8988T (cell line): ENCODE measurements at places on chromosomes 7 and 10.

DNA sequence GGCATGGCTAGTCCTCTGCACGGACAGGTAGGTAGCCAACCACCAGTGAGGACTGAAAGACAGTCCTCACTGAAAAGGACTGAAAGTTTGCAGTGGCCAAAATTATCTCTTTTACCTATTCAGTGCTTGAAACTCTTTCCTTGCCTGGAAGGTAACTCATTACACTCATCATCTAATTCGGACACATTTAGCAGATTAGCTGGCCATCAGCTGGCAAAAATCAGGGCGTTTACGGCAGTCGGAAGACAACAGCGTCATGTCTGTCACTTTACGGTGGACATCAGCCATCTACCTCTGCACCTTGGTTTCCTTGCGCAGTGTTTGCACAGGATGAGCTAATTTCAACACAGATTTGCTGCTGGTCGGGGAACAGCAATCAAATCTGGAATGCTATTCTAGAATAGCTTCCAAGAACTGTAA is 740 bp downstream of the ANXA7 start:
- DNase-seq, result no peak

DNA sequence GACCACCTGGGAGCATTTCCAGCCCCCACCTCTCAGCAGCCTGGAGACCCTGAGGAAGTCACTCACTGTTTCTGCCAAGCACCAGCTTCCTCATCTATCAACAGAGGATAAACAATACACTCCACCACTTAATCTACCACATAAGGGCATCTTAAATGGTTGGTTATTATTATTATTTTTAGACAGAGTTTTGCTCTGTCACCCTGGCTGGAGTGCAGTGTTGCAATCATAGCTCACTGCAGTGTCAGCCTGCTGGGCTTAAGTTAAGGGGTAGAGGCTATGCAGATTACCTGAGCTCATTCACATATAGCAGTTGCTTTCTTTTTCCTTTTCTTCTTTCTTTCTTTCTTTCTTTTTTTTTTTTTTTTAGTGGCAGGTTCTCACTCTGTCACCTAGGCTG is 59.5 kb upstream of the ELN start:
- no peak for DNase-seq

DNA sequence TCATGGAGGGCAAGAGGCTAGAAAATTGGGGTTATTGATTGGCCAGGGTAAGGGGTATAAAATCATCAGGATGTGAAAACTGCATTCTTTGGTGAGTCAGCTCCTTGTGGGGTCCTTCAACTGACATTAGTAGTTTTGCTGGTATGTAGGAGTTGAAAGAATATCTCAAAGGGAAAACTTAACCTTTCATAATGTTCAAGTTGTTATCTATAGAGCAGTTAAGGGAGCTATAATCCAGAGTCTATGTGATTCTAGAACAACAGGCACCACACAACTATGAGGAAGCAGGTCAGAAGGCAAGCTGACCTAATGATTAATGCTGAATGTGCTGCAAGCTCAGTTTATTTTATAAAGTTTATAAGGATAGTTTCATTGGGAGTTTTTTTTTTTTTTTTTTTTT is 13.7 kb downstream of the PRPS1L1 start:
- DNase-seq, result no peak

DNA sequence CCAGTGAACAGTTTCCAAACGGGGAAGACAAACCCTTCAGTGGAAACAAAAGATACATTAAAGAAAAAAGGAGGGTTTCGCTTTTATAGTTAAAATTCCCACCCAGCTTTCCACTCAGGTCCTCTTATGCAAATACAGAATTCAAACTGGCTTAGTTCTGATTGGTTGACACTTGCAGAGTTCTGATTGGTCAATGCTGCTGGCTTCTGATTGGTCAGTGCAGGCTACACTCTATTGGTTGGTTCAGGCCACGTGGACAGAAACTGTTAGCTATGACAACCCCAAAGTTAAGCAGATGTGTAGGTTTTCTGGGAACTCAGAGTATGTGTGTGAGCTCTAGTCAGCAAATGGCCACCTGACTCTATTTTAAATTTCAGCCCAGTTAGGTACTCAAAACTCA is 80.0 kb downstream of the FBXL13 start:
- no peak for DNase-seq

DNA sequence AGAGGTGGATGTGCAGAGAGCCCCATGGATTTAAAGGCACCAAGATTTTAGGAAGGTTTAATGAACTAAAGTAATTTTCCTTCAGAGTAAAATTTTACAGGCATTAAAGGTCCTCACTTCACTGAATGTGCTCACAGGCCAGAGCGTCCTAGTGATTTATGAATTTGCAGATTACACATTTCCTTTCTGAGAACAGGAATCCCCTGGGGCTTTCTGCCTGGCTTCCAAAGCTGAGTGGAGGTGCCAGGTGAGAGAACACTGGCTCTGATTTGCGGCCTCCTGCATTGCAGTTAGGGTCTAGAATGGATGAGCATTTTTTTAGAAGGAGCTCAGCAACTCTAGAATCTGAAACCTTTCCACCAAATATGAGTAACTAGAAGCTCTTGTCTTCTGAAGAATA is 194.3 kb downstream of the SORCS3 start:
- DNase-seq, result no peak

- peak; percentile 98 for DNase-seq
Observed at GRCh38 chr10:96831867-96832720, at the start of gene LCOR. Gene LCOR (plus strand): TSS chr10:96832298. CDS start chr10:96949058, 116,760 bp downstream.

DNA sequence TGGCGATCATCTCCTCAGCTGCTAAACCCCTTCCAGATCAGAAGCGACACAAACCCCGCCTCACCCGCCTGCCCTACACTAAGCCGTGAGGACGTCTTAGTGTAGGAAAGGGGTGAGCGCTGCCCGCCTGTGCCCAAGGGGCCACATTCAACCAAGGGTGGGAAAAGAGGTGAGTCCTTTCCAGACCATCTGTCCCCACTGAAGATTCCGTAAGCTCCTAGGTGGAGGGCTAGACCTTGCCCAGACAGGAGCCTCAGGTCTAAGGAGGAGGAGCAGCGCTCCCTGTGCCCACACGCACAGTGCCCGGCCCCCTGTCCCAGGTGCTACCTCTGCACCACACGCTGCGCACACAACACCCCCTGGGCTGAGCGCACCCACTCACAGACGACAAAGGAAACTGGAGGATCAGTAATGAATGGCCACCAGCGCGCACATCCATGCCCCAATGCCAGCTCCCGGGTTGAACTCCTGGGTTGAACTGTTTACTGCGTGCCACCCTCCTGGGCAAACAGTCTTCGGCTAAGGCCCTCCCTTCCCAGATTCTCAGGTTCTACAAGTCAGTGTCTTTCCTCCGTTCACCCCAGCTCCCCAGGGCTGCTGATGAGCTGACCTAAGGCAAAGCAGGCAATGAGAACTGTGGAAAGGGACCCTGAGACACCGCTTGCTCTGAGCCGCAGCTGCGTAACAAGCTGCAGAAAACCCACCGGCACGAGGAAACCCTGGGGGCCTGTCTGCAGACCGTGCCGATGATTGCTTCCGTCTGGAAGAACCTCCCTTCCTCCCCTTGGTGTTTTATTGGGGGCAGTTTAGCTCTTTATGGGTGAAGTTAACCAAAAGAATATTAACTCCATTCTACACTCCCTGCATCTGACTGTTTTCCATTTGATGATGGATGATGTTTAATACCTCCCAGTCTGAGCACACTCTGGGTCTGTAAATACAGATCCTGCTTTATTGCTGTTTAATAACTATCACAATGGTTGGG is 185.9 kb downstream of the MAD1L1 start:
- no peak for DNase-seq

DNA sequence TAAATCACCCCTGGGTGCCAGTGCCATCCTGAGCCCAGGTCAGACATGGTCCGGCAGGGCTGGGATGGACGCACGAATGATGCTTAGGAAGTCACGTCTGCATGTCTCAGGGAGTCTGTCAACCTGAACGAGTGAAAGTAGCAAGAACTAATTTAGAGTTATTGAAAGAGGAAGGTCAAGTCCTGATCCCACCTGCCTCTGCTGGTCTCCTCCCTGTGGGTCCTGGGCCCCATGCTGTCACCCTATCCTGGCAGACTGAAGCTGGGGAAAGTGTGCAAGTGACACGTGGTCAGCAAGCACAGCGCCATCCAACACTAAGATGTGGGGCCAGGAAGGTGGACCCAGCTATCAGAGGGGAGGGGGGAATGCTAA is 26.1 kb upstream of the GRID1 start:
- DNase-seq, result no peak

DNA sequence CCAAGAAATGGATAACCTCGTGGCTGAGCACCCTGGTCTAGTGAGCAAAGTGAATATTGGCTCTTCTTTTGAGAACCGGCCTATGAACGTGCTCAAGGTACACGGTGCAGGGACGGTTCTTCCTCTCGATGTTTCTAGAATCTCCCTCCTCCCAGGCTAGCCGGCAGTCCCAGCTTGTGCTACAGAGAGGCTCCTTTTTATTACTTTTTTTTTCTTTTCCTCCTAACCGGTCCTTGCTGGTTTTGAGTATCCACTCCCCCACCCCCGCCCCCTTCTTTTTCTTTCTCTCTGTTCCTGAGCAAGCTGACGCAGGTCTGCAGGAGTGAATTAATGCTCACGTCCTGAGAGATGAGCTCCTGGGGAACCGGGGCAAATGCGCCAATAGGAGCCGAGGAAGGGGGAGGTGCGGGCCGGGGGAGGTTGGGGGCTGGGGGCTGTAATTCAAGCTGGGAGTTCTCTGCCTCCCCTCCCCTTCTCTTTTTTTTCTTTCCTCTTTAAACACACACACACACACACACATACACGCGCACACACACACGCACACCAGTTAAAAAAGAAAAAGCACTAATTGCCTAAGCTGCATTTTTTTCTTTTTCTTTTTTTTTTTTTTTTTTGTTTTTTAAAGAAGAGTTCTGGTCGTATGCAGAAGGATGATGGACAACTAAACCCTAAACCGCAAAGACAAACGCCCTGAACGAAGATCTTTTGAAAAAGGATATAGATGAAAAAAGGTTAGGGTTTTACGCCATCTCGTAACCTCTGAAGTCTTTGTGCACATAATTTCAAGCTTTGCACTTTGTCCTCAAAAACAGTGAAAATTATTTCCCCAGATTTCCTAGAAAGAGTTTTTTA is 6.6 kb downstream of the CPA2 start:
- no peak for DNase-seq
